Esophagus squamous epithelium (tissue), 5 donors: ENCODE measurements at places on chromosomes 2 and 18.

GRCh38 chr2:573025-573424 lies 104.2 kb downstream of the TMEM18 start:
- DNase-seq: no peak

- no peak for DNase-seq
Measured at GRCh38 chr18:37403100-37403781, 162.4 kb downstream of the CELF4 start.

GRCh38 chr2:169301596-169302335 lies 60.6 kb downstream of the LRP2 start:
- DNase-seq: no peak

GRCh38 chr2:230863031-230863430 lies 1.7 kb upstream of the ITM2C start:
- DNase-seq: no peak

DNA sequence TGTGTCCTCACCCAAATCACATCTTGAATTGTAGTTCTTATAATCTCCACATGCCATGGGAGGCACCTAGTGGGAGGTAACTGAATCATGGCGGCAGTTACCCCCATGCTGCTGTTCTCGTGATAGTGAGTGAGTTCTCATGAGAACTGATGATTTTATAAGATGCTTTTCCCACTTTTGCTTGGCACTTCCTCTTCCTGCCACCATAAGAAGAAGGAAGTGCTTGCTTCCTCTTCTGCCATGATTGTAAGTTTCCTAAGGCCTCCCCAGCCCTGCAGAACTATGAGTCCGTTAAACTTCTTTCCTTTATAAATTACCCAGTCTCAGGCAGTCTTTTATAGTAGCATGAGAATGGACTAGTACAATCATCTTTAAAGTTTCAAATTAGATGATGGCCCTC lies 902.4 kb upstream of the PIK3C3 start:
- no peak for DNase-seq
